Activated T-cell treated with anti-CD3 and anti-CD28 coated beads, Interleukin-2, amount 50 U/mL, for 1 hour (primary cell): ENCODE measurements at places on chromosomes 3 and 15.
A peak's percentile ranks its signal among the peaks of the same experiment; 100 is the strongest.

DNA sequence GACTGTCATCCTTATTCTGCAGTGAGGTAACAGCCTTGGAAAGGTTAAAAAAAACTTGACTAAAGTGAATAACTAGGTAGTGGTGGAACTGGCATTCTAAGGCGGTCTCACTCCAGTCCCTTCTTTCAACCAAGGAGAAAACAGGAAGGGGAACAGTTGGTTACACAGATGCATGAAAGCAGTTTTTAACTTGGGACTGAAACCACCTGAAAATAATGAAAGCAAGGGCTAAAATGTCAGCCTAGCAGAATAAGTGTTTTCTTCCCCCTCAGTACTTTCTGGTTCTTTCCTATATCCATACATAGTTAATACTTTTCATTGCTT, 748 bp upstream of the AVEN start:
- no peak for DNase-seq

GRCh38 chr3:186070996-186071395, 37.9 kb downstream of the ETV5 start:
- DNase-seq, result no peak

- DNase-seq, result no peak
These were observed 25.3 kb downstream of the GALNT15 start for GRCh38 chr3:16199769-16200168.

DNA sequence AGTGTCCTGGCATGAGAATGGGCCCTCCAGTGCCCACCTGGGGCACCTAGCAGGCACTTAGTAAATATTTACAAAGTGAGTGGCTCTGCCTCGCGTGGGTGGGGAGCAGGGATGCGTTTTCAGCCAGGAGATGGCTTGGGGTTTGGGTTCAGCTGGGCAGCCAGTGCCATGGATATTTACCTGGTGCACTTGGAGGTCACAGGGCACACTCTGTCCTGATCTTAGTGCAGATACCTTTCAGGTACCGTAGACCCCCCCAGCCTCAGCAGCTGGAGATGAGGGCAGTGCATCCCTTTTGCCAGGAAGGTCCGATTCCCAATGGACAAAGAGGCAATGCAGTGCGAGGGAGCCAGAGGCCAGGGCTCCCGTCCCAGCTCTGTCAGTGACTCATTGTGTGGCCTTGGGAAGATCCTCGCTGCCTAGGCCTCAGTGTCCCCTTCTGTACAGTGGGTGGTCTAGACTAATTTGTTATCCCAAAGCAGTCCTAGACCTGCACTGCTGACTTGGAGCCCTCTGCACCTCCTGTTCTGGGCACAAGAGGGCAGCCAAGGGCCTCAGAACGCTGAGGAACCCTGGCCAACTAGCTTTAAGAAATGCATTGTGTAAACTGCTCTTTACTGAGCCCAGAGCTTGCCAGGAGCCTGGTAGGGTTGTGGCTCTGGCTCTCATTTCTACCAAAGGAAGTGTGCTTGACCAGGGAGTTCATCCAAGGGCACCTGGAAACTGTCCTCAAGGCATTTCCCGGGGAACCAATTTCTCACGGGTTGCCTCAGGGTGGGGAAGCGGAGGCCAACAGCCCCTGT, 16.0 kb downstream of the HDAC11 start:
- peak; percentile 77 for DNase-seq

- peak; percentile 64 for DNase-seq
These were observed 48.7 kb downstream of the BSN start for GRCh38 chr3:49602877-49603411.

- DNase-seq, result no peak
These were observed 140.4 kb downstream of the ABI3BP start for GRCh38 chr3:100852840-100853239.

DNA sequence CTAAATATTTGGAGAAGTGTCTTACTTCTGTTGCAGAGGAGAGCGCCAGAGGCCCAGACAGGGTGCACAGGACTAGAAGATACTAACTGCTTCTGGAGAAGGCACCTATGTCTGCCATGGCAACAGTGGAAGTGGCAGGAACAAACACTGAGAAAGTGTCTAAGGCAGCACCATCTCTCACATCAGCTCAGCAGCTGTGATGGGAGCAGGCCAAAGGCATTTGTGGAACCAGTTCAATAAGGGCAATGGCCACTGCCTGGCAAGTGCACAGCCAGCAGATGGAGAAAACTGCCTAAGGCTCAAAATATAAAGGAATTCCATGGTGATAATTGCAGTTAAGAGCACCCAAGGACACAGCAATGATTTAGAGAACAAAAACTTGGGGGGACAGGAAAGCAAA, 563.0 kb upstream of the CCDC54 start:
- DNase-seq, result no peak

- peak; percentile 34 for DNase-seq
These were observed 69.8 kb downstream of the HES1 start for GRCh38 chr3:194205675-194206133.

DNA sequence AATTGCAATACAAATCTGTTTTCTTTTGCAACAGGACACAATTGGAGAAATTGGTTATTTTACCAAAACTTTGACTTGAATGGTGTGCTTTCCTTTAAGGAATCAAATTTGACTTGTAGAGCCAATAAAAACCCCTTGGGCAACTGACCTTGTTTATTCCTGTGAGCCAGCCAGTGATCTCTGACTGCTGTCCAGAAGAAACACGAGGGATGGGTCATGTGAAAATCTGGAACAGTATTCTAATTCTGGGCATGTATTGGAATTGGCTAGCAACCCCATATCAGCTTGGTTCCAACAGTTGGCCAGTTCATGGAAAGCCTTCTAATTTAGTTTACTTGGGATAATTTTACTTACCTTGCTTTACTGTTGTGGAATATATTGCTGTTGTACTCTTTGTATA, 19.1 kb upstream of the HHATL start:
- DNase-seq, result no peak

DNA sequence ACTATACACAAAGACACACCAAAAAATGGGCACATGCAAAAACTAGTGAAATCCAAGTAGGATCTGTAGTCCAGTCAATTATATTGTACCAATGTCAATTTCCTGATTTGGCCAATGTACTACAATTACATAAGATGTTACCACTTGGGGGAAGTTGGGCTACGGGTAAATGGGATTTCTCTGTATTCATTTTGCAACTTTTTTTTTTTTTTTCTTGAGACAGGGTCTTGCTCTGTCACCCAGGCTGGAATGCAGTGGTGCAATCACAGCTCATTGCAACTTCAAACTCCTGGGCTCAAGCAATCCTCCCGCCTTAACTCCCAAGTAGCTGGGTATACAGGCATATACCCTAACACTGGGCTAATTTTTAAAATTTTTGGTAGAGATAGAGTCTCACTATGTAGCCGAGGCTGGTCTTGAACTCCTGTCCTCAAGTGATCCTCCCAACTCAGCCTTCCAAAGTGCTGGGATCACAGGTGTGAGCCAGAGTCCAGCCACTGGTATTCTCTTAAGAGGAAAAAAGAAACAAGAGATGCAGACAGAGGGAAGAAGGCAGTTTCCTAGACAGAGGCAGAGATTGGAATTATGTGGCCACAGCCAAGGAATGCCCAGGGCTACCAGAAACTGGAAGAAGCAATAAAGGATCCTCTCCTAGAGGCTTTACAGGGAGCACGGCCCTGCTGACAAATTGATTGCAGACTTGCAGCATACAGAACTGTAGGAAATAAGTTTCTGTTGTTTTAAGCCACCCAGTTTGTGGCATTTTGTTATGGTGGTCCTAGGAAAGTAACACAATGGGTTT, 33.3 kb downstream of the TFDP2 start:
- no peak for DNase-seq

DNA sequence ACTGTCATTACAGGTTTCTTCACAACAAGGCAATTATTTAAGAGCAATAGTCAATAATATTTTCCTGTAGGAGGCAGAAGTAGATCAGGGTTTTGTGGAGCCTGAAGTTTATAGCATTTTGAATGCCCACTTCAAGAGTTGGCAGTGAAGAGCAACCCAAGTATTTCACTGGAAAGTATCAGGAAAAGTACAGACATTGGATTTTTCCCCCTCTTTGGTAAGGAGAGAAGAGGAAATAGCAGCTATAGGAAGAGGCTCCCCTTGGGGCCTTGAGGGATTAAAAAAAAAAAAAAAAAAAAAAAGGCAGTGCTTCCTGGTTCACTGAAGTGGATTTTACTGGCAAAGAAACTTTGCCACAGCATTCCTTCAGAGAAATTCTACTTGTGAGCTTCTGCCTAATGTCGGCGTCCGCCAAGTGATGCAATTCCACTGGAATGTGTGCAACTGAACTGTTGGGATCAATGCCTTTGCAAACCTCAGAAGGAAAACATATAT, 5.7 kb upstream of the CNTN6 start:
- DNase-seq, result no peak

GRCh38 chr15:92333709-92334108, 60.0 kb upstream of the ST8SIA2 start:
- no peak for DNase-seq

DNA sequence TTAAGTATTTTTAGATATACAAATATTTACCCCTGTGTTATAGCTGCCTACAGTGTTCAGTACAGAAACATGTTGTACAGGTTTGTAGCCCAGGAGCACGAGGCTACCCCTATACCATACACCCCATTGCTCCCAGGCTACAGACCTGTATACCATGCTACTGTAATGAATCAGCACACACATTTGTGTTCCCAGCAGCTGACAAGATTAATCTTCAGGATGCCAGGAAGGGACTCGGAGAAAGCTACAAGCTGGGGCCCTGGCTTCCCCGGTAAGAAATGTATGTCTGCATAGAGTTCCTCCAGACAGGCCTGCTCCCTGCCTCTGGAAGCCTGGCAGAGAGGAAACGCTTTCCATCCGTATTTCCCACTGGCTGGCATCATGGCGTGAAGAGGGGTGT, 136.5 kb downstream of the XXYLT1 start:
- DNase-seq, result no peak

DNA sequence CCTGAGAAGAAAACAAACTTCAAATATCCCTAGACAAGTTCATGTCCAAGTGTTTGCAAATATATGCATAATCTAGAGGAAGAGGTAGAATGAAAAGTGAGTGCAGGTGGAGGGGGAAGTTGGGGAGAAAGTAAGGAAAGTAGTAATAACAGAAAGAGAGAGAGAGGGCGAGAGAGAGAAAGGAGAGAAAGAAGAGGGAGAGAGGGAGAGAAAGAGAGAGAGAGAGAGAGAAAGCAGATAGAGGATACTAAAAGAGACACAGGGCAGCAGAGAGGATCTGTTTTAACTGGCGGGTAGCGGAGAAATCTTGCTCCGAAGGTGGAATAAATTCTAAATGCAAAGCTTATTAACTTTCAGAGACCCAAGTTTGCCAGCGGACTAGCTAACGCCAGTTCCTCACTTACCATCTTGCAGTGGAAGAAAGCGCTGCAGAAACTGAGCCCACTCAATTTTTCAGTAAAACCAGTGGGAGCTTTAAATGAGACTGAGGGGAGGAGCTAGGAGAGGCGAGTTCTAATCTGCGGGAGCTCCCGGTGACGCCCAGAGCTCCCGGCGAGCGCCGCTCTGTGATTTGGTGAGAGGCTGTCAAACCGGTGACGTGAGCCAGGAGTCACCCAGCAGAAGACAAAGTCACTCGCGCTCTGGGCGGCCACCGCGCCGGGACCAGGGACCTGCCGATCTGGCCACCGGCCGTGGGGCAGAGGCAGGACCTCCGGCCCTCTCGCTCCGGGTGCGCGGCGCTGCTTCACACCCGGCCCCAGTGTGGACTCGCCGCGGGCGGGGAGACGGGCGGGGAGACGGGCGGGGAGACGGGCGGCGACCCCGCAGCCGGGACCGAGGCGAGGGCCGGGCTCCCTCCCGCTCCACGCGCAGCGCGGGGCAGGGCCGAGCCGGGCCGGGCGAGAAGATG, at the start of gene GMNC:
TSS of gene GMNC (minus strand) at position 486 of the 910 bp plus-strand sequence. CDS start at position 407, 79 bp downstream.
- peak; percentile 23 for DNase-seq

- no peak for DNase-seq
These were observed 849 bp upstream of the HDAC11 start for GRCh38 chr3:13479332-13479581.

DNA sequence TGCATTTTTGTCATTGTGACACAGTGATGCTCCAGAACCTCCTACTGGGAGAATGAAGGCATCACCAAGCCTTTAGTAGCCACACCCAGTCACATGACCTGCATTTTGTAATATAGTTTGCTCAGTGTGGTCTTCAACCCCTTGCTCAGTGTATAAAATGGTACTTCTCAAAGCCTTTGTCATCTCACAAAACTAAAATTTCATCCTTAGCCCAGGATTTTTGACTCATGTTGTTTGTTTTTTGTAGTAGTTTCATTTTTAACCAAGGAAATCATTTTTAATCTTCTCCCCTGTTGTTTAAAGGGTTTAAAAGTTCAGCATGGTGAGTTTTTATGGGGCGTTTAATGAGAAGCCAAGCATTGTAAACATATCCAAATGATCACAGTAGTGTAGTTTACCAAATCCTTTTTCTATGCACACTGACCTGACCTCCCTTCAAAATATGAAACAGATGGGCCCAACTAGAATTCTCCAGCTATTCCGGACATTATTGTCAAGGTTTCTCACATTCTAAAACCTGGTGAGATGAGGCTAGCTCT, 123.5 kb upstream of the IL12A start:
- no peak for DNase-seq

- no peak for DNase-seq
These were observed 27.1 kb upstream of the MGLL start for GRCh38 chr3:127849368-127849767.

GRCh38 chr3:147937891-147938290, 528.7 kb downstream of the ZIC1 start:
- no peak for DNase-seq

DNA sequence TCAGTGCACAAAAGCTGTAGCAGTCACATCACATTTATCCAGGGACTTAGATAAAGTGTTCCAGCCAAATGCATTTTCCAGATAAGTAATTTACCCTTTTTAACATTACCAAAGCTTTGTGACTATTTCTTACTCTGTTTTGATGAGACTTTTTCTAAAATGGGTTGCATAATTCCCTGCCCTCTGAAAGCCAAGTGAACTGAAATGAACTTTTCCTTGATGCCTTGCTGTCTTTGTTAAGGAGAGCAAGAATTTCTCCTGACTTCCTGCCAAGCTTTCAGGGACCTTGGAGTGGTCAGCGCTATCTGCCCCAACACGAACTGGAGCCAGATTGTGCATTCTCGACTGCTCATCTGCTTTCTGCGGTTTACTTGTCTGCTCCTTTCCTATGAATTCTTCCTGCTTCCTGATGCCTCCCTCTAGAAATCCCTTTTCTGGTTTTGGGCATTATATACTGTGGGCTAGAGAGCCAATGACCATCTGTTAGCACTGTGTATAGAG, 34.8 kb downstream of the EIF4E3 start:
- DNase-seq, result no peak

GRCh38 chr15:48641416-48641815, 4.1 kb downstream of the FBN1 start:
- DNase-seq, result no peak

DNA sequence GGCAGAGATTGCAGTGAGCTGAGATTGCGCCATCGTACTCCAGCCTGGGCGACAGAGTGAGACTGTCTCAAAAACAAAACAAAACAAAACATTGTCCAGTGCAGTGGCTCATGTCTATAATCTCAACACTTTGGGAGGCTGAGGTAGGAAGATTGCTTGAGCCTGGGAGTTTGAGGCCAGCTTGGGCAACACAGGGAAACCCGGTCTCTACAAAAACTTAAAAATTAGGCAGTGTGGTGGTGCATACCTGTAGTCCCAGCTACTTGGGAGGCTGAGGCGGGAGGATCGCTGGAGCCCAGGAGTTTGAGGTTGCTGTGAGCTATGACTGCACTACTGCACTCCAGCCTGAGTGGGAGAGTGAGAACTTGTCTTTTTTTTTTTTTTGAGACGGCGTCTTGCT, 27.2 kb upstream of the MOBP start:
- no peak for DNase-seq
